ENCODE measurements at places on chromosomes 7 and 10.
A peak's percentile ranks its signal among the peaks of the same experiment; 100 is the strongest.

- DNase-seq: no peak
Measured at GRCh38 chr10:123682477-123682876, 16.3 kb downstream of the GPR26 start.

DNA sequence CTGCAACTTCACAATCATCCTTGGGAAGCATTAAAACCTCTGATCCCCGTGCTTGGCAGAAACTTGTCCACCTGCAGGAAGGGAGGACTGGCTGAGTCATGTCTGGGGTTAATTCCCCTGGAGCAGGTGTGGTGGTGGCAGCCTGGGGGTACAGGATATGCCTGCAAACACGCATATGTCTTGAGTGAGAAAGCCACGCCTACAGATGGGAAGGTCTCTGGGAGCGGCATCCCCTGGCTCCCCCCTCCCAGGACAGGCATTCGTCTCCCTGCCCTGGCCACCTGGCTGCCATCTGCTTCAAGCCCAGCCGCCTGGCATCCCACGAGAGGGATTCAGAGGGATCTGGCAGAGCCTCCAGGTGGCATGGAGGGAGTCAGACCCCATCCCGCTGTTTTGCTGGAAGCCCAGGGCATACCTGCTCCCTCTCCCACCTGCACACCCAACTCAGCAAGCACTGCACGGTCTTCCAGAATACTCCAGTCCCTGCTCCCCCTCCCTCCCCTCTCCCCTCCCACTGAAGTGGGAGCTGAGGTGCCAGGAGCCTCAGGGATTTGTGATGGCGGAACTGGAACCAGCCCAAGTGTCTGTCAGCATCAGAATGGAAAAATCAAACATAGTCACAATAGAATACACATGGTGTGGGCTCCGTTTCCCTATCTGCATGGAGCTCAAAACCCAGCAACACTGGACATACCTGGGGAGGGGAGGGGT, 61.0 kb downstream of the CAMK2B start:
- DNase-seq: peak; percentile 57

DNA sequence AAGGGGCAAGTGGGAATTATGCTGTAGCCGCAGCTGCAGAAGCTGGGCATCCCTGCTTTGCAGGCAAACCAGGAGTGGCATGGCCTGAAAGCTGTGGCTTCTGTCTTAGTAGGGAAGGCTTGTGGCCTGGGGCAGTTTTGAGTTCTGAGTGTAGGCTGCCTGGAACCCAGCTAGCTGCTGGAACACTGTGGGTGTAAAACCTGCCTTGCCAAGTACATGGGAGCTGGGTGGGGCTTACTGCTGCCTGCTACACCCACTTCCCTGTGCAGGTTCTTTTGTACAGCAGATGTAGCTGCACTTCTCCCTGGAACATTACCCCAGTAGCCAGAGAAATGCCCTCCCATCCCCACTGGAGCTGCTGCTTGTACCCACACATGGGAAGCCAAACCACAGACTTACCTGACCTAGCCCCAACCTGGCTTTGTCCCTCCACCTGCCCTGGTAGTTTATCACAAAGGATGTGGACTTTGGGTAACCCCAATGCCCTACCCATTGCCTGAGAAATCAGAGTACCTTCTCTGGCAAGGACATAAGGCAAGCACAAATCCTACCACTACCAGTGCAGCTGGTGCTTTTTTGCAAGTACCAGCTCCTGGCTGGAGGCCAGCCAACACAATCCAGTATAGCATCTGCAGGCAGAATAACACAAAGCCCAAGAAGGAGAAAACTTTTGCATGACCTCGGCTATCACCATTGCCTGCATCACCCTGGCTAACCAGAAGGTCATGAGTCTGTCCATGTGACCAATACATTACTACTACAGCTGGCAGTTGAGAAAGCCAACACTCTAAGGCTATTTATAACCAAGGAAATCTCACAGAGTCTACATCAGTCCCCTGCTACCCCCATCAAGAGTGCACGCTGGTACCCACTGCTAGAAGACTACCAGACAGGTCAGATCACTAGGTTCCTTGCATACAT, 26.5 kb upstream of the PPP1R3A start:
- peak; percentile 37 for DNase-seq

DNA sequence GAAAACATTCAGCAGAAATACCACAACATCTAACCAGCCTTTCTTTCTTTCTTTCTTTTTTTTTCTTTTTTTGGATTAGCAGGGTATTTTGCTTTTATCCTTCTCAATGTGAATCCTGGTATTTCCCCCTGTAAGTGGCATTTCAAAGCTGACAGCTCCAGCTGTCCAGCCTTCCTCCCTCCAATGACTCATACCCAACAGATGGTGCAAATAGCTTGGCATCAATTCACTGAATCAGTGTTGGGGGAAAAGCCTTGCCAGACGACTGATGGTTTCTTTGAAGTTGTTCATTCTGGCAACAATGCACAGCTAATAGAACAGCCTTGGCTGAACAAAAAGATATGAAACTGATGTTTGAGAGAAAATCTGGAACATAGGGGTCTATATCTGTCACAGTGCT, 316.8 kb upstream of the STEAP1 start:
- peak; percentile 33 for DNase-seq

GRCh38 chr7:37709631-37710509, 26.3 kb downstream of the GPR141 start:
- DNase-seq: no peak

DNA sequence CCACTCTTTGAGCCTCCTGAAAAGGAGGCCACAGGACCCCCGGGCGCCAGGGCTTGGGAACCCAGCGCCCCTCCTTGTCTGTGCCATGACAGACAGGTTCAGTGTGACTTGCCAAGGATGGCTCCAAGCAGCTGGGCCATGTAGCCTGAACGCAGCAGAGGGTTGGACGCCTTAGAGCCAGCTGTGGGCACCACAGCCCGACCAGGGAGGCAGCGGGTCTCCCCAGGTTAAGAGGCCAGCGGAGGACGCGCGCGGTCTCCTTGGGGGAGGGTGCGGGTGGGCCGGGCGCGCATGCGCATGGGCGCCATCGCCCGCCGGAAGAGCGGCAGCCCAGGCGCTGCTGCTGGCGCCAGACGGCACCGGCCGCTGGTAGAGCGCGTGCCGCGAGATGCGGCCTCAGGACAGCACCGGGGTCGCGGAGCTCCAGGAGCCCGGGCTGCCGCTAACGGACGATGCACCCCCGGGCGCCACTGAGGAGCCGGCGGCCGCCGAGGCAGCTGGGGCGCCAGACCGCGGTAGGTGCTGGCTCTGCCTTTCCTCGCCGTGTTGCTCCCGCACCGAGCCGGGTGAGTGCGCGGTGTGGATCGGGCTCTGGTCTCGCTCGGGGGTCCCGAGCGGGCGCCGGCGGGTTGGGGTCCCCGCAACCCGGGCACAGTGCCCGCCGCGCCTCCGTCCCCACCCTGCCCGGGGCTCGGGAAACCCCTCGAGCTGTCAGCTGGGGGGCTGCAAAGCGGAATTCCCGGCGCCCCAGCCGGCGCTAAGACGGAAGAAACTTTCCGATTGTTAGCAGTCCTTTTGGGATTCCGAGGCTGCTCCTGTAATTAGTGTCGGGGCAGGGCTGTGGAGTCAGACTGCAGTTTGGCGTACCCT, at the start of gene SLC35G1:
TSS of gene SLC35G1 (plus strand) at position 333 of the 870 bp plus-strand sequence. CDS start at position 389, 56 bp downstream.
- peak; percentile 76 for DNase-seq

DNA sequence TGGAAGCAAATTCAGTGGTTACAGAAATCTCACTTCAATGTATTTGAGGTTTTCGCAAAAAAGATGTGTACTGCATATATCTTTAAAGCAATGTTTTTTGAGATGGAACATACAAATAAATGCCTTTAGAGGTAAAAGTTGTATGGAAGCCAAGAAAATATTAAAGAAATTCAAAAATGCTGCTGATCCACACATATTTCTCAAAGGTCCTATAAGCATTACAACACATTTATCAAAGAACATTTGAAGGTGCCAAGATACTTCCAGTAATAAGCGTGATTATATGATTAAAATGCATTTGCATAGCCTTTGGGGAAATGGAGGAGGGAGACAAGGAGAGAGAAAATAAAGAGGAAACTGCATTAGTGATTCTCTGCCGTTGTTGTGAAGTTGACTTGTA, 260.1 kb downstream of the BICC1 start:
- no peak for DNase-seq

DNA sequence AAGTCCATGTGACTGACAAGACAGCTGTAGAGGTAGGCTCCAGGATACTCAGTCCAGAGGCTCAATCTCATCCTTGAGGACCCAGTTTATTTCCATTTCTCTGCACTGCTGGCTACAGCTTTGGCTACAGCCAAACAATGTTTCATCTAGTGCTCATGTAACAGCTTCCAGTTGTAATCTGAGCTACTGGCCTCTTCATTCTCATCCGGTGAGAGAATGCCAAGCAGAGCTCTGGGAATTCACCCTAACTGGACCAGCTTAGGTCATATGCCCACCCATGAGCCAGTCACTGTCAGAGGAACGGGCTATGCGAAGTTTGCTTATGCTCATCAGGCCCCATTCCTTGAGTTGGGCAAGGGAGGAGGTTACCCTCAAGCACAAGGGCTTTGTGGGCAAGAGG, 192.9 kb downstream of the EVX1 start:
- no peak for DNase-seq

GRCh38 chr7:140899883-140900282, 24.8 kb downstream of the BRAF start:
- no peak for DNase-seq

GRCh38 chr10:124259139-124259825, 159.4 kb downstream of the OAT start:
- peak; percentile 14 for DNase-seq

DNA sequence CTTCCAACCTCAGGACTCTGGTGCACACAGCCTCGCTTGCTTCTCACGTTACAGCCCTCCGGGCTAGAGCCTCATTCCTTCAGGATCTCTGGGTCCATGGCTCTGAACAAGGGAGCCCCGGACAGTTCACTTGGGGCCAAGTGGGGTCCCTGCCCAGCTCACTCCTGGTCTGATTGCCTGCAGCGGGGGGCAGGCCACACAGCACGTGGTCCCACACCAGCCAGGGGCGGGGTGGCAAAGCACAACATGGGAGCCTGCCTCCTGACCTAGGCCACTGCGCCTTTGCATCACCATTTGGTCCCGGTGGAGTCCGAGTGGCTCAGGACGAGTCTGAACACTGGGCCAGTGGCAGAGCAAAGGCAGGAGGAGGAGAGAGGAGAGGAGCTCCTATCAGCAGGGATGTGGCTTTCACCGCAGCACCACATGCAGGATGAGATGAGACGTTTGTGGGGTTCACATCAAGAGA, 13.4 kb upstream of the CRYGN start:
- DNase-seq: no peak

GRCh38 chr10:76411729-76412435, 980.5 kb downstream of the LRMDA start:
- no peak for DNase-seq

- DNase-seq: no peak
Measured at GRCh38 chr7:40658729-40659128, 523.9 kb downstream of the SUGCT start.
